ENCODE measurements at places on chromosomes 2 and 18.

DNA sequence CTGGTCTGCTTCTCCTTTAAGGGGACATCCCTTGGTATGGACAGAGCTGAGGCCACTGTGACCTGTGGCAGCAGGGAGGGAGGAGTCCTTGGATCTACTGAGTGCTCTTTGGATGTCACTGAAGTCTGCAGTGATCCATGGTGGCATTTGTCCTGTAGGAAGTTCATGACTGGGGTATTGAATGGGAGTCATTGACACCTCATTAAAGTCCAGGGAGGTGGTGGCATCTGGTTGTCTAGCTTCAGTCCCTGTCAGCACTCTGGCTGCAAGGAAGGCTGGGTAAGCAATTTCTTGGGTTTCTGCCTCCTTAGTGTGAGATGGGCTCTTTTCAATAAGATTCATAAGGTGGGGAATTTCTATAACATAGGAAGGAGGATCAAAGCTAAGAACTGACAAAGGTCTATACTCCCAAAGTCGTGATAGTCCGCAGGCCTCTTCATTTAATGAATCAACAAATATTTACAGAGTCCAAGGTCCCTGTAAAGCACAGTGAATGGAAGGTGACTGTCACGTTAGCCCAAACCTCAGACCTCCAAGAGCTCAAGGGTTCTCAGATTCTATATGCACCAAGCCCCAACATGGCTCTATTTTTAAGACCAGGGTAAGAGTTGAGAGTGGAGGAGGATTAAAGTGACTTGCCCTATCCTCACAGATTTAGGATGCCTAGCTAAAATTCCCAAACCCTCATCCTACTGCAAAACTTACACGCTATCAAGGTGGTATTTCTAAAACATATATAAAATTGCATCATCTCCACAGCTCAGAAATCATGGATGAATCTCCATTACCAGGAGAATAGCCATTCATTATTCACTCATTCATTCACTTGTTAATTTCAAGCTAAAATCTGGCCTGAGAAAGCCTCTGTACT is 40.2 kb downstream of the THNSL2 start:
- DNase-seq = no peak

DNA sequence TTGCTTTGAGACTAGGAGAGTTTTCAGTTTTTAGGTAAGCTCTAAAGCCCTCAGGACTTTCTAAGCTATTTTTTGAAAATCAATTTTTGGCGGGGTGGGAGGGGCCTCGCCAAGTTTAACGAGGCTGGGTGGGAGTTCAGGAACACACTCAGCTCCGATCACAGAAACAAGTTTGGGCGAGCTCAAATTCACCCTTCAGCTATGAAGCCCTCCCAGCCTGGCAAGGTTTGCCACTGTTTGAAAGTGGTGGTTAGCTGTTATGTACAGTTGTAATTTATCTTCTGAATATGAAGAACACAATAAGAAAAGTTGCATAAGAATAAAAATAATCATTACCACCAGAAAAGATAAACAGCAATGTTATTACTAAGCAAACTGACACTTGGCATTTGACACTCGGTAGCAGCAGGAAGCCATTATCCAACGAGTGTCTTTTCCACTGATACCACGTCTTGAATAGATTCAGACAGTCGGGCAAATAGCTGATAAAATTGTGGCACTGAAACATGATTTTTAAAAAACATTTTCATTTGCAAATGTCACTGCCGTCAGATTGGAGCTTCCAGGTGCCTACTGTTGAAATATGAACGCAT is 59.8 kb downstream of the KCTD1 start:
- no peak for DNase-seq

DNA sequence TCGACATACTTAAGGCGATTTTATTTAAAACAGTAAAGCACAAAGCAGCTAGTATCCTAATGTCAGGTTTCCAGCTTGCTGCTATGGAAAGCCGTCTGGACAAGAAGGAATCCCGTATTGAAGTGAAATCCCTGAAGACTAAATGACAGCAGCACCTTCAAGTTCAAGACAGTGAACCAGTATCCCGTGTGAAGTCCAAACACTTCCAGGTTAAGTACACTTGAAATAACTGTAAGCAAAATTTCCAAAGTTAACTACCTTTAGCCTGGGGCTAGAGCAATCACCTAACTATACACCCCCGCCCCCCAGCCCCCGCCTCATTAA is 1.2 kb downstream of the MBOAT2 start:
- no peak for DNase-seq

GRCh38 chr2:44705876-44706480 is 235.5 kb upstream of the SIX3 start:
- DNase-seq = no peak

- DNase-seq = no peak
Observed at GRCh38 chr18:48039769-48040215, 109.3 kb upstream of the SMAD2 start.

DNA sequence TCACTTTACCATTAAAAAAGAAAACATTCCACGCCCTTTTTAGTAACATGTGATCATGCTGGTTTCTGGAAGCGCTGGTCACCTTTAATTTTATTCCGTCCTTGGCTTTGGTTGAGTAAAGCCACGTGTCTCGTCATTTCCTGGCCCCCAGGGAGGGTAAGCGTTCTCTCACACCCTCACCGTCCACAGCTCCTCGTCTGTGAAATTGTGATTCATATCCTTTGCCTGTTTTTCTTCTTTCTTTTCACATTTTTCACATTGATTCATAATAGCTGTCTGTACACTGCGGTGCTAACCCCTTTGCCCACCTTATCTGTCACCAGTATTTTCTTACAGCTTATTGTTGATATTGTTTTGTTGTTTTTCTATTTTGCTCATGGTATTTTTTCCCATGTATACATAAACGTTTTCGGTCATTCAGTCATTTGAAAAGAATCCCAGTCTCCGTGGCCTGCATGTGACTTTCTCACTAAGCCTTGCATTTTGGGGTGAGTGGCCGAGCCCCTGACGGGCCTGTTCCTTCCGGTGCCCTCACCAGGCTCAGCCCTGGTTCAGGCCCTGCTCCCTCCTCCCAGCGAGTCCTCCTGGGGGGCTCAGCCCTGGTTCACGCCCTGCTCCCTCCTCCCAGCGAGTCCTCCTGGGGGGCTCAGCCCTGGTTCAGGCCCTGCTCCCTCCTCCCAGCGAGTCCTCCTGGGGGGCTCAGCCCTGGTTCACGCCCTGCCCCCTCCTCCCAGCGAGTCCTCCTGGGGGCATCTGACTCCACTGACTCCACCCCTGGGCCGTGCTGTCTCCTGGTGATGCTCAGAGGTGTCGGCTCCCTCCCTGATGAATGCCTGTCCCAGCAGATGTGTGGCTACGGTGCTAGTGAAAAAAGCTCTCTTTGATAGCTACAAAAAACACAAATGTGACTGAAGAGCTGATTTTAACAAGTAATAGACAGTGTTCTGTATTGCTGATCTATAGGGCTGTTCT is 249.7 kb upstream of the PXDN start:
- DNase-seq = no peak

GRCh38 chr2:10078704-10079265 is 1.4 kb downstream of the CYS1 start:
- no peak for DNase-seq
